ENCODE measurements at places on chromosomes 5 and 9.
A peak's percentile ranks its signal among the peaks of the same experiment; 100 is the strongest.

DNA sequence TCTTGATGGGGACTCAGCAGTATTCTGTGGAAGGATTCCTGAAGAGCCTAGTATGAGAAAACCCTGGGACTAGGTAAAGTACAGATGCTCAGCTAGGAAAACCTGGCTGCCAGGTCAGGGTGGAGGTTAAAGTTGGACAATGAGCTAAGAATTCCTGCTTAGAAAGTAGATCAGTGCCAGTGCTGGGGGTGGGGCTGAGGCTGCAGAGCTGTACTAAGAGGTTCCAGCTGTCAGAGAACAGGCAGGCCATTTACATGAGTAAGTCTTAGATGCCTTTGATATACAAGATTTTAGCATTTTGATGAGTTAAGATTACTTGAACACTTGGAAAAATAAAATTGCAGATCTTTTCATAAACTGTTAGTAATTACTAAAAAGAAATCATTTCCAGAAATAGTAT lies 332.3 kb upstream of the NUDT12 start:
- no peaks in the 10 kb centered on the region for H3K36me3 ChIP-seq
- peaks cover 14% of the 10 kb centered on the region for H3K4me1 ChIP-seq
- H3K27ac ChIP-seq, result peak overlapping the region; percentile 77
- DNase-seq, result no peak

- peaks cover 9% of the 10 kb centered on the region for H3K36me3 ChIP-seq
- no peak overlapping the region for H3K4me3 ChIP-seq
- H3K27me3 ChIP-seq, result no peaks in the 10 kb centered on the region
These were observed 40.7 kb downstream of the CXXC5 start for GRCh38 chr5:139688751-139689372.

GRCh38 chr5:35046774-35047173 lies 975 bp downstream of the AGXT2 start:
- no peak overlapping the region for H3K27ac ChIP-seq
- DNase-seq, result no peak
- peaks cover 14% of the 10 kb centered on the region for H3K4me1 ChIP-seq
- no peaks in the 10 kb centered on the region for H3K27me3 ChIP-seq
- no peak overlapping the region for H3K4me3 ChIP-seq

- peaks cover 3% of the 10 kb centered on the region for H3K4me1 ChIP-seq
- H3K27ac ChIP-seq, result peak overlapping the region; percentile 77
- no peak for DNase-seq
- no peaks in the 10 kb centered on the region for H3K36me3 ChIP-seq
- peaks cover 13% of the 10 kb centered on the region for H3K27me3 ChIP-seq
- peak overlapping the region; percentile 60 for H3K4me3 ChIP-seq
These were observed 19.4 kb upstream of the RNF130 start for GRCh38 chr5:180090769-180091546.

DNA sequence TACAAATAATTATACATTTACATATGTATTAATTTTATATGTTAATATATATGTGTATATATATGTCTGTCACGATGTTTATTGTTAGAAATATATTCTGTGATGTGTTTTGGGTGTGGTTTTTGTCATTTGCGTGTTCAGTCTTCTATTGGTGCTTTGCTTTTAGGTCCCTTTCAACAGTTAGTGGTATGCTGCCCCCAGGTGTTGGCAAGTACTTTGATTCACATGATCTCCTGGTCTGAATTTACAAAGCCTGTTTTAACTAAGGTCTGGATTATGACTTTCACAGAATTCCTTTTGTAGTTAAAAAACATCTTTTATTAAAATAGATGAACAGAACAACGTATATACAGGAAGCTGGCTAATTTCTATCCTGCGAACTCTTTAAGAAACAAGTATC lies 271.5 kb downstream of the CCDC171 start:
- DNase-seq, result no peak
- no peak overlapping the region for H3K4me3 ChIP-seq
- no peaks in the 10 kb centered on the region for H3K4me1 ChIP-seq
- H3K27me3 ChIP-seq, result no peaks in the 10 kb centered on the region
- no peaks in the 10 kb centered on the region for H3K36me3 ChIP-seq

- H3K4me1 ChIP-seq, result peaks cover 1% of the 10 kb centered on the region
- no peaks in the 10 kb centered on the region for H3K36me3 ChIP-seq
- peaks cover 2% of the 10 kb centered on the region for H3K27me3 ChIP-seq
- DNase-seq, result no peak
- H3K27ac ChIP-seq, result no peak overlapping the region
- H3K4me3 ChIP-seq, result no peak overlapping the region
These were observed 113.3 kb upstream of the CAST start for GRCh38 chr5:96548905-96549304.

- no peak for DNase-seq
- peaks cover 35% of the 10 kb centered on the region for H3K4me1 ChIP-seq
- H3K4me3 ChIP-seq, result no peak overlapping the region
- no peaks in the 10 kb centered on the region for H3K27me3 ChIP-seq
- no peak overlapping the region for H3K27ac ChIP-seq
These were observed 79.2 kb downstream of the MAST4 start for GRCh38 chr5:66675406-66675805.

GRCh38 chr5:128905568-128906110 lies 59.6 kb upstream of the SLC27A6 start:
- H3K36me3 ChIP-seq, result no peaks in the 10 kb centered on the region
- no peaks in the 10 kb centered on the region for H3K27me3 ChIP-seq
- no peak overlapping the region for H3K27ac ChIP-seq
- no peaks in the 10 kb centered on the region for H3K4me1 ChIP-seq
- no peak overlapping the region for H3K4me3 ChIP-seq
- DNase-seq, result no peak

GRCh38 chr9:110536822-110537221 lies 42.7 kb downstream of the SVEP1 start:
- no peaks in the 10 kb centered on the region for H3K27me3 ChIP-seq
- DNase-seq, result no peak
- H3K36me3 ChIP-seq, result no peaks in the 10 kb centered on the region

DNA sequence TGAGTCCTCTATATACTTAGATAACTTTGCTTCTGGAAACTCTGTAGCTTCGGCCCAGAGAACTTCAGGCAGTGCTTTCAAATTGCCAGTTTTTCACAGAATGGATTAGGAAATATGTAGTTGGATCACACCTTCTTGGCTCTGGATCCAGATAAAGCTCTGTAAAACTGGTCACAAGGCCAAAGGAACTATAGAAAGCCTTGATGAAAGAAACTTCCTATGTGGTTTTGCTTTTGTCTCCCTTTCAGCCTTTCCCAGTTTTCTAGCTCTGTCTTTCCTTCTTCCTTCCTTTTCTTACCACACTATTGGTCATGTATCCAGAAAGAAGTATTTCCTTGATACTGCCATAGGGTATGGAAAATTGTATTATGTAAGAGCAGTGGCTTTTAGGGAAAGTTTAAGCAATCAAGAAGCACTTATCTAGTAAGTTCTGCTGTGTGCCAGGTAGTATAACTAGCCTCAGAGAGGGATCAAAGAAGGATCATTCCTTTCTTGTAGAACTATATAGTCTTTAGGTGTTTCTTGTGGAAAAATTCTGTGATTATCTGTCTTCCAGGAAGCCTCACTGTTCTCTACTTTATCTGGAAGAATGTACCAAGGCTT lies 6.3 kb downstream of the GPR21 start:
- H3K27me3 ChIP-seq, result no peaks in the 10 kb centered on the region
- DNase-seq, result no peak
- no peak overlapping the region for H3K4me3 ChIP-seq
- H3K27ac ChIP-seq, result no peak overlapping the region

- no peaks in the 10 kb centered on the region for H3K27me3 ChIP-seq
- no peak overlapping the region for H3K4me3 ChIP-seq
- DNase-seq, result no peak
- H3K36me3 ChIP-seq, result peaks cover 3% of the 10 kb centered on the region
- peaks cover 11% of the 10 kb centered on the region for H3K4me1 ChIP-seq
These were observed 68.2 kb downstream of the CDC14B start for GRCh38 chr9:96551403-96551802.

DNA sequence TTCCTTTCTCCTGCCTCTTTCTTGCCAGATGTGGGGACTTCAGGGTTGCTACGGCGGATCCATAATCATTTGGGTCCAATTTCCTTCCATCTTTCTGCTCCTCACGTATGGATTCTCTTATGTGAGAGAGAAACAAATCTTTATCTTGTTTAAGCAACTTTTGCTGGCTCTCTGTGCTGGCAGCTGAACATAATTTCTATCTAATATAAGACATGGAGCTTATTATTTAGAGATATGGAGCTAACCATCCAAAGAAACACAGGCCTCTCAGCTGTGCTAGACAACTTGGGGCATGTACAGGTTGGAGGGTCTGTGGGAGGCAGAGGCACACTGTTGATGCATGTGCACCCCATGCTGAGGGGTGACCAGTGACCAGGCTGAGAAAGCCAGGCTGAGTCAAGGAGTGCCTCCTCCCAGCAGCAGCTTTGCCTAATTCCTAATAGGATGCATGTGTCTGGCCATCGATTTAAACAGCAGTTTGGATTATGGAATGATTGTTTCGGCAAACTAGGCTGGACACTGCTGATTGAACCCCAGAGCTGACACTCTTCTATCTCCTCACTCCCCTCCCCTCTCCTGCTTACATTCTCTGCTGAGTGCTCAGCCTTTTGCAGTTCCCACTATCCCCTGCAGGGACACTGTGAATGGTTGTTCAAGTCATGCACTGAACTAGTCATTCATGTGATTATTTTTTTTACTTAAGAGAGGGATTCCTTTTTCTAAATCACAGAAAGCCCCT lies 195.8 kb downstream of the ERCC6L2 start:
- DNase-seq, result no peak
- peaks cover 11% of the 10 kb centered on the region for H3K27me3 ChIP-seq
- H3K27ac ChIP-seq, result no peak overlapping the region
- H3K4me1 ChIP-seq, result peaks cover 20% of the 10 kb centered on the region
- H3K36me3 ChIP-seq, result no peaks in the 10 kb centered on the region
- no peak overlapping the region for H3K4me3 ChIP-seq

All from progenitor cell of endocrine pancreas (in vitro differentiated cells).